ENCODE measurements at places on chromosomes 16 and 17.

DNA sequence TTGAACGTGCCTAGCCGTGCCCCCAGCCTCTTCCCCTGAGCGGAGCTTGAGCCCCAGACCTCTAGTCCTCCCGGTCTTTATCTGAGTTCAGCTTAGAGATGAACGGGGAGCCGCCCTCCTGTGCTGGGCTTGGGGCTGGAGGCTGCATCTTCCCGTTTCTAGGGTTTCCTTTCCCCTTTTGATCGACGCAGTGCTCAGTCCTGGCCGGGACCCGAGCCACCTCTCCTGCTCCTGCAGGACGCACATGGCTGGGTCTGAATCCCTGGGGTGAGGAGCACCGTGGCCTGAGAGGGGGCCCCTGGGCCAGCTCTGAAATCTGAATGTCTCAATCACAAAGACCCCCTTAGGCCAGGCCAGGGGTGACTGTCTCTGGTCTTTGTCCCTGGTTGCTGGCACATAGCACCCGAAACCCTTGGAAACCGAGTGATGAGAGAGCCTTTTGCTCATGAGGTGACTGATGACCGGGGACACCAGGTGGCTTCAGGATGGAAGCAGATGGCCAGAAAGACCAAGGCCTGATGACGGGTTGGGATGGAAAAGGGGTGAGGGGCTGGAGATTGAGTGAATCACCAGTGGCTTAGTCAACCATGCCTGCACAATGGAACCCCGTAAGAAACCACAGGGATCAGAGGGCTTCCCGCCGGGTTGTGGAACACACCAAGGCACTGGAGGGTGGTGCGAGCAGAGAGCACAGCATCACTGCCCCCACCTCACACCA, 724 bp downstream of the GAA start:
- DNase-seq = no peak

GRCh38 chr17:17494499-17494869, 1.7 kb downstream of the RASD1 start:
- DNase-seq = no peak

DNA sequence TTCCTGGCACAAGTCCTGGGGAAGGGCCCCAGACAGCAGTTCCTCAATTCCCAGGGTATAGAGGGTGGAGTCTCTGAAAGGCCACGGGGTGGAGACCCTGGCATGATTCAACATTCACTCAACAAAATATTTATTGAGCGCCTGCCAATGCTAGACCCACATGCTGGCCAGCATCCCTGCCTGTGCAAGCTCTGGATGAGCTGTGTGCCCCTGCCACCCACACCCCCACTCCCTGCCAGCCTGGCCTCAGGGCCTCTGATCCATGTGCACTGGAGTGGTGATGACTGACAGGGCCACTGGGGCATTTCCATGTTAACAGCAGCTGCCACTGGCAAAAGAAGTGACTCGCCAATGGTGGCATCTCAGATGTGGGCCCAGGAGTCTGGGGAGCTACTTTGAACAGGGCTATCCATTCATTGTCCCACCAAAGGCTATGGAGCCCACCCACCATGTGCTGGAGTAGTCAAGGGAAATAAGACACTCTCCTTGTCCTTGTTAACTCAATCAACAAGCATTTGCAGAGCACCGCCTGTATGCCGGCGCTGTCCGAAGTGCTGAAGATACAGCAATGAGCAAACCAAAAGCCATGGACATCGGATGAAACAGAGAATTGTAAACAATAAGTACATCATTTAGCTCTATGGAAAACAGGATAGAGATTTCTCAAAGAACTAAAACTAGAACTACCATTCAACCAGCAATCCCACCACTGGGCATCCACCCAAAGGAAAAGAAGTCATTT, 3.0 kb upstream of the PRSS22 start:
- DNase-seq = no peak

DNA sequence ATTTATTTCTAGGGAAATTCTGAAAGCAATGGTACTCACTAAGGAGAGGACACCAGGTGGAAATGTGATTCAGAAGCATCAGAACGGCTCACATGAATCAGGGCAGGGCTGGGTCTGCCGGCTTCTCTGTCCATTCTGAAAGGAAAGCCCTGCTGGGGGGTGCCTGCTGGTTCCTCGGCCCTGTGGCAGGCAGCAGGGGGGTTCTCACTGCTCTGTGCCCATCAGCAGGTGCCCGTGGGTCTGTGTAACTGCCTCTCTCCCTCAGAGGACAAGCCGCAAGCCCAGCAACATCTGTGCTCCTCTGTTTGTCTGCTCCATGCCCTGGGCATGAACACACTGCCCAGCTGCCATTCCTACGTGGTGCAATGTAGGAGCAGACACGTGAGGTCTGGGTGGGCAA, 74.9 kb upstream of the ZNF423 start:
- no peak for DNase-seq

GRCh38 chr16:85236818-85237150, 124.5 kb upstream of the CIBAR2 start:
- DNase-seq = no peak

DNA sequence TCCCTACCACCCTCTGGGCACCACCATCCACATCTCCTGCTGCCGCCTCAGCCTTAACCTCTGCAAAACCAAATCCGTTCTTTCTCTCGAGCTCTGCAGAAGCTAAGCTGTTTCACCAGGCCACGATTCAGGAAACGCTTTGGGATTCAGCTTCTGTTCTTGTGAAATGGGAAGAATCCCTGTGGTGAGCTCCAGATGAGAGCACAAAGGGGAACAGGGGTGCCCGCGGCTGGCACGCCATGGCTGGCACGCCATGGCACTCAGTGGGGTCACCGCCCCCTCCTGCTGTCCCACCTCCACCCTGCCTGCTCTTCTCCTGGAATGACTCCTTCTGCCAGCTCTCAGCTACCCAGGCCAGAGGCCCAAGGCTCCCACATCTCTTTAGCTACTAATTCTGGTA, 5.7 kb downstream of the QPRT start:
- DNase-seq = no peak

All from astrocyte of the cerebellum (primary cell).